ENCODE measurements at places on chromosomes 6 and 20.
A peak's percentile ranks its signal among the peaks of the same experiment; 100 is the strongest.

DNA sequence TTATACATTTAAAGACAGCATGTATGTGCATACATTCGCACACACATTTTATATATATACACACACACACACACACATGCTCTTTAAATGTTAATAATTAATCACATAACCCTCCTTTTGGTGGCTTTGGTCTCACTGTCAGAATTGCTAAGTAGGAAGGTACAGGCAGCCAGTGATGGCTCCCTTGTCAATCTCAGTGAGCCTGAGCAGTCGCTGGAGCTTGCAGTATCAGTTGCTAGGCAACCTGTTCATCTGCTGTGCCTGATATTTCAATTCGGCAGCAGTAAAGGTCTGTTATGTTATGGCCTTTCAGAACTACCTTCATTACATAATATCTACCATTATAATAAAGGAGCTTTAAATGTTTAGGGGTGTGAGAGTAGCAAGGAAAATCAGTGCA is 374.3 kb downstream of the LMBRD1 start:
- no peak for DNase-seq

DNA sequence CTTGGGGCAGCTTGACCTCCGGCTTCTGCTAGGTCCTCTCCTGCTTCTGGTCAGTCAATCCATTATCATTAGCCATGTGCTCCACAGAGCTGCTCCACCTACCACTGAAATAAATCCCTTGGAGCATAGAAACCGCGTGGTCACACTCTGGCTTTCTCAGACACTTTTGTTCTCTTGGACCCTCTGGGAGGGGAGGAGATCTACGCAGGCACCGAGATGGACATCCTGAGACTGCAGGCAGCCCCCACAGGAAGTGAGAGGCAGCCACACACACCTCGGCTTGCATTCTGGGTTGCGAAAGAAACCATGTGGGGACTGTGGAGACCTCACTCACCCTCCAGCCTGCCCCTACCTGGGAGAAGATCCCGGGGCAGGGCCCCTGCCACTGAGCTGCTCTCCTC is 79.5 kb downstream of the FYN start:
- no peak for DNase-seq

DNA sequence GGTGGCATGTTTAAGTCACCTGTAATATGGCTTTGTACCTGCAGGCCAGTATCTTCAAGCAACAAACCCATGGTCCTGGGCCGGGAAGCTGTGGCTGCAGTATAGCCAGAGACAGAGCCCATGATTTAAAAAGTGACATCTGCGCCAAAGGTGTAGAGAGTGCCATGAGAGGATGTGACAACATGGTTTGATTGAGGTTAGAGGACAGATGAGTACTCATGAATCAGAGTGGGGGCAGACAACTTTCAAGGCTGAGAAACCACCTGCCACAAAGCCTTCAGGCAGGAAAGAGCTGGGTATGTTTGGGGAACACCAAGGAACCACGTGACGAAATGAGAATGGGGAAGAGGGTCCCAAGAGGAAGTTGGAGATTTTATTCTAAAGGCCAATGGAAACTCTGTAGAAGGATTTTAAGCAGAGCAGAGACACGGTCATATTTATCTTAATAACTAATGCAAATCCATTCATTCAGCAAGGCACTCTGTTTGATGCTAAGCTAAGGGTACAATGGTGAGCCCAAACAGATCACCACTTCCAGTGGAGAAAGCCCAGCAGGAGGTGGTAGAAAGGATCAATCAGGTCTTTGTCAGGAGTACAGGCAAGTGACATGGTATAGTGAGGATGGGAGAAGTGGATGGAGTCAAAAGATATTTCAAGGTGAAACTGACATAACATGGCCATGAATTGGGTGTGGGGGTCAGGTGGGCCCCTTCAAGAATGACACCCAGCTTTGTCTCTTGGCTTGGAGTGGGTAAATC is 3.4 kb upstream of the MICAL1 start:
- DNase-seq, result no peak

DNA sequence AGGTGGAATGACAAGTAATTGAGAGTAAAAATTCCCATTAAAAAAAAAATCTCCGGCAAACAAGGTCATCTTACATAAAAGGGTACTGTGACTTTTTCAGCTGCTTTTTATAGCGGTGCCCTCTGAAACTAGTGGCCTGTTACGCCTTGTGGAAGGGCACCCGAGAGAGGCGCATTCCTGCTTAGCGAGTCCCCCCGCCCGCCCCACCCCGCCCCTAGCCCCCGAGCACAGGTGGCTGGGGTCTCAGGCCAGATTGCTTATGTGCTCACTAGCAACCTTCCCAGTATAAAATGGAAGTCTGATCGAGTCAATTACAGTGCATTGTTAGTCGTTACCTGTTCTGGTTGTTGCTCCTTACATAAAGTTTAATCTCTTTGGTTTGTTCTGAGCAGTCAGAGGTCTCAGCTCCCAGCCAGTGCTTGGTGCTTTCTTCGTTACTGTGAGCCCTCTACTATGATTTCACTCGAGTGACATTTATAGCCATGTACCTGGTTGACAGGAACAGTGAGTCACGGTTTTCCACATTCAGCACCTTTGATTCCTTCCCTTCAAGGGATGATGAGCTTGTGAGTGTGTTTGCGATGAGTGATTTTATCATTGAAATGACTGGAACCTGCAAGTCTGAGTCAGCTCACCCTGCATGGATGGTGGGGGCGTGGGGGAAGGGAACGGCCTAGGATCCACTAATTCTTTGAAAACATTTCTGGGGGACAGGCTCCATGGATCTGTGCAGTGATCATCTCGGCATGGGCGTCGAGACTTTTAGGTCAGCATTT is 47.6 kb downstream of the ZDHHC14 start:
- peak; percentile 88 for DNase-seq

GRCh38 chr6:83824831-83825230 is 28.3 kb upstream of the RIPPLY2 start:
- DNase-seq, result no peak

DNA sequence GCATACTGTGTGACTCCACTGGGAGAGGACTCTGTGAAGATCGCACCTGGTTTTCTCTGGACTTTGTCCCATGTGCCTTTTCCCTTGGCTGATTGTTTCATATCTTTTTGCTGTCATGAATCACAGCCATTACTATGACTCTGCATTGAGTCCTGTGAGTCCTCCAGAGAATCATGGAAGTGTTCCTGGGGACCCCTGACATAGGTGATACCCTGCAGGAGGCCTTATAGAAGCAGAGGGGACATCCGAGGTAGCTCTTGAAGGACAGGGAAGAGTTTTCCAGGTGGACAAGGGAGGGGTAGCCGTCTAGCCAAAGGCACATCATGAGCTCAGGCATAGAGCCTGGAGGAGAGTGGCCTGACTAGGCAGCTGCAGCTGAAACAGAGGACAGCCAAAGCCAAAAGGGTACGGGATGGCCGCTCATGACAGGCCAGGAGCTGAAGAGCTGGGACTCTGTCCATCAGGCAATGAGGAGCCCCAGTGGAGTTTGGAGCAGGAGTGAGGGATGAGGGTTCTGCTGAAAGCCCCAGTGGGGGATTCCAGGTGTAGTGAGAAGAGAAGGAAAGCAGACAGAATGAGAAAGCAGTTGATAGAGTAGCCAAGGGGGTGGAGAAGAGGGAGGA is 86.6 kb upstream of the TOX2 start:
- no peak for DNase-seq

DNA sequence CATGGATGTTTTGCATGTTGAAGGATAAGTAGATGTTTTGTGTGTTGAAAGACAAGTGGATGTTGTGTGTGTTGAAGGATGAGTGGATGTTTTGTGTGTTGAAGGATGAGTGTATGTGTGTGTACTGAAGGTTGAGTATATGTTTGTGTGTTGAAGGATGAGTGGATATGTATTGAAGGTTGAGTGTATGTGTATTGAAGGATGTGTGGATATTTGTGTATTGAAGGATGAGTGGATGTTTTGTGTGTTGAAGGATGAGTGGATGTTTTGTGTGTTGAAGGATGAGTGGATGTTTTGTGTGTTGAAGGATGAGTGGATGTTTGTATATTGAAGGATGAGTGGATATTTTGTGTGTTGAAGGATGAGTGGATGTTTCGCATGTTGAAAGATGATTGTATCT is 325.0 kb downstream of the CDH4 start:
- no peak for DNase-seq

DNA sequence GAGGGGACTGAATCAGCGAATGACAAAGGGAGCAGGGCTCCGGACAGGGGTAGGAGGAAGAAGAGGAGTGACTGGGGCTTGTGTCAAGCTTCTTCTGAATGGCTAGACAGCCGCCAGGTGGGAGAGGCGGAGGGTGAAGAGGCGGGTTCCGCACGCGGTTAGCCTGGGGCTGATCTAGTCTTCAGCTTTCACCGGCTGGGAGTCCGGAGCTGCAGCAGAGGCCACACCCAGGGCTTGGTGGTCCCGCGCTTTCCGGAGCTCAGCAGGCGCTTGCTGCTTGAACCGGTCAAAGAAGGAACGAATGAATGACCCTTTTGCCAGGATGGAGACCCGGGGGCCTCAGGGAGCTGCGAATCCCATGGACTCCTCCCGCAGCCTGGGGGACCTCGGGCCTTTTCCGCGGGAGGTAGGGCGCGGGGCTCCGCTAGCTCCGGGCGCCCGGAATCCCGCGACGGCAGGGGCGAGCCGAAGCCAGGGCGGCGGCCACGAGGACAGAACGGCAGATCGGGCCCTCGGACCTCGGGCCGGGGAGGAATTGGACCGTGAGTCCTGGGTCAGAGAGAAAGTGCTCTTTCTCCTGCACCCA is at the start of gene C6orf141:
Gene C6orf141 (plus strand): TSS at position 177 of the 586 bp plus-strand sequence. CDS start 125 bp downstream, at position 302.
- no peak for DNase-seq

DNA sequence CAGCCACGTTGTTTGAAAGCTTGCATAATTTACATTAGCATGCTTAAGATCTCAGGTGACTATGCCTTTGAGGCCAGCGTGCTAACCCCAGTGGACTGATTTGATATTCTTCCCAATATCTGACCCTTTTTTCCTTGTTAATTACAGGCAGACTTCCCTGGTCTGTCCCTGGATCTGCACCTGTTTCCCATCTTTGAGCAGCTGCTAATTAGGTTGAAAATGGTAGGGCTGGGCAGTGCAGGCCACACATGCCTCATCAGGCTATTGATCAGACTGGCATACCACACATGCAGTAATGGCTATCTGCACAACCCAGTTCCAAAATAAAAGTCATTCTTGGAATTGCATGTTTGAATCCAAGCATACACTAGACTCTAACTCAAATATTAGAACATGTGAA is 164.3 kb upstream of the TFAP2D start:
- DNase-seq, result no peak

- no peak for DNase-seq
Measured at GRCh38 chr6:145139140-145139850, 596.0 kb downstream of the EPM2A start.

DNA sequence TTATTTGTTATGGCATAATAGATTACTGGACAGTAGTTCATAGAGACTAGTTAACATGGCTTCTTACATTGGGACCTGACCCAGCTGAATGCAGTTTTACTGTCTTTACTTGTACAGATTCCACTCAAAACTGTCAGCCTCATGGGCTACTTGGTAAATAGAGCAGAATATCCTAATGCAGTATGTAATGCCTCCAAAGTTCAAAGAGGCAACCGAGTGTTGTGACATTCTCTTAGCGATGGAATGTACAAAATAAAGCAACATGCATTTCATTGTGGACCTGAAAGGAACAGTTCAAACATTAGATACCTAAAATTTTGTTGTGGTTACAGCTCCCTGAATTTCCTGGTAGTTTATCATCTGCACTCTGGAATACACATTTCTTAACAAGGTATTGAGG is 29.1 kb upstream of the RGS17 start:
- DNase-seq, result no peak
